ENCODE measurements at places on chromosomes 5 and 9.

- DNase-seq: no peak
Measured at GRCh38 chr5:112549127-112549526, 130.1 kb upstream of the EPB41L4A start.

DNA sequence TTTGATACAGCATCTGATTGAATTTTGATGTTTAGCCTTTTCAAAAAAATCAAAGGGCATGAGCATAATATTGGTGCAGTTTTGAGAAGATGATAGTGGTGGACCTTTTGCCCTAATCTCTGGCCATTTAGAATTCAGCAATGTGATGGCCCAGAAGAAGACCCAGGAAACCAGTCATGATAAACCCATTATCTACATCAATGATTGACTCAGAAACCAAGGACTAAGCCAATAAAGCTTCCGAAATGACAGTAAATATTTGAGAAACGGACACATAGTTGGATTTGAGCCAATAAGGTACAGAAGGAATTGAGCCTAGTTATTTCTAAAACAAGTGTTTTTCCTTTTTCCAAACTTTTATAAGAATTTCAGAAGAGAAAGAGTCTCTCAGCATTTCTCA, 1158.8 kb upstream of the DMAC1 start:
- no peak for DNase-seq

DNA sequence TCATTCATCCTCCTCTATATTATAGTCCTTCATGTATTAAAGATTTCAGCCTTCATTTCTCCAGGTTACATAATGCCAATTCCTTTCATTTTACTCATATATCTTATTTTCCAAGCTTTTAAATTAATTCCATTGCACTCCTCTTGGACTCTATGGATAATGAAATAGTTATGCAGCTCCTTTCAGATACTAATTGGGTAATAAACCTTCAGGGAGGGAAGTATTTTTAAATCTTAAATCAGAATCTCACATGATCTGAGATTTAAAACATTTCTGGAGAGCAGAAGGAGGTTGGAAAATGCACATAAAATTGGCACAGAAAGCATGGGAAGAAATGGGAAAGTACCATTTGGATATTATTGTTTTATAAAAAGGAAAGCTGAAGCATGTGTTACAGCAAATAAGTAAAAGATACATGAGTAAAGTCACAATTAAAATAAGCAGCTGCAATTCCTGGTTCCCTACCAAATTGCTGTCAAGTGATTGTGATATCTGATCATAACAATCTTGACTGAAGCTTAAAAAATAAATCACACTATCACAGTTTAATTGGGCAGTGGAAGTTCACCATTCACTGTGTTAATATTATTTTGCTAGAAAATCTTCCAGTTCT, 257.9 kb upstream of the NREP start:
- no peak for DNase-seq

DNA sequence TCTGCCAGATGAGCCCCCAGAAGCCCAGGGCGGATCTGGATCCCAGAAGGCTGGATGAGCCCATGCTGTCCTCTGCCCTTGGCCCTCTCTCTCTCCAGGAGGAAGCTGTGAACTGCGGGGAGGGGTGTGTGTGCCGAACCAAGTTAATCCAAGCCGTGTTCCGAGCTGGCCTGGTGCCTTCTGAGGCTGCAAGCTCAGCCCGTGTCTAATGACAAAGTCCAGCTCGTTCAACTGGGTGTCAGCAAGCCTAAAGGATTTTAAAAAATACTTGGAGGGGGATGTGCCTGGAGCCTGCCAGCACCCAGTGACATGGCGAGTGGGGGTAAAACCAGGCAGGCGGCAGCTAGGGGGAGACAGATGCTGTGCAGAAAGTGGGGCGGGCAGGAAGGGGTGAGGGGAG, 8.0 kb downstream of the STC2 start:
- DNase-seq: no peak

DNA sequence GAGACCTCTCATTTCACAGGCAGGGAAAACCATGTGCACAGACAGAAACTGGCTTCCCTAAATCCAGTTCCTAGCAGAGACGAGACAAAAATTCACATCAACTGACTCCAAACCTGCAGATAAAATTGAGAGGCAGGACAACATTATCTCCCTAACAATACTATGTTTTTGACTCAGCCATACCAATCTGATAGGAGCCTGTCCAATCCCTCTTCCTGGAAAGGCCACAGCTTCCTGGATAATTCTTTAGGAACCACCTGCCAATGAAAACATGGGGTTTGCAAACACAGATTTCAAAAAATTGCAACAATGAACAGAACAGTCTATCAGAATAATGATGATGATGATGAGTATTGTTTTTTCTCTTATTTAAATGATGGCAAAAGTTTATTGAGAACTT, 22.4 kb downstream of the SH3TC2 start:
- no peak for DNase-seq

GRCh38 chr5:112333331-112333781, 85.7 kb downstream of the EPB41L4A start:
- DNase-seq: no peak

DNA sequence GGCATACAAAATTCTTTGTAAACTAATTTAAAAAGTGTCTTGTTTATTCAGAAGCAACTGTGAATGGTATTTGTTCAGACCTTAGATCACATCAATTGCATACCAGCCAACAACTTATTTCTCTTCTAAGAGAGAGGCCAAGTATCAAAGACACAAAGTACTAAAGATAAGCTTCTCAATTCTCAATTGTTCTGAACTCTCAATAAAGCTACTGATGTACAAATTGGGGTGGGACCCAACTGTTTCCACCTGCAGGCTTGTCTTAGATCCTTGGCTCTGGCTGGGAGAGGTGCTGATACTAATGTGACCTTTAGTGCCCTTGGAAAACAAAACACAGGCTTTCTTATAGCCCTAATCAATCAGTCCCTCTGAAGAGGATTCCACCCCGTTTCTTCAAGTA, 22.1 kb downstream of the XRCC4 start:
- no peak for DNase-seq

GRCh38 chr9:84709056-84709455, 39.5 kb downstream of the NTRK2 start:
- DNase-seq: no peak

DNA sequence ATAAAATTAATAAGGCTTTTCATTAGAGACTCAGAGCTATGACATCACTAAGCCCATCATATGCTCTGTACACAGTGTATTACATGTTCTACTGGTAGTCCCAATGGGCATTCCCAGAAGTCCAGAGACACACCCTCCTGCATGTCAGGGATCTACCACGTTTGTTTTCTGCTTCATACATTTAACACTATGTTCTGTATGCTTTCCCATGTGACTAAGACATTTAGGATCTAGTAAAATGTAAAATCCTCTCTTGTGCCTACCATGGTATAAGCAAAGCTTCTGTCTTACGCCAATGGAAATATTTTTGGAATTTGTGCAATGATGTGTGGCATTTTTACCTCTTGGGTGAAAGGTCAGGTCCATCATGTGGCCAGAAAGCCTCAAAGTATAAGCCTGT, 192.4 kb downstream of the ADAMTSL1 start:
- peak; percentile 35 for DNase-seq

GRCh38 chr5:143860211-143860610, 48.2 kb downstream of the HMHB1 start:
- DNase-seq: no peak

DNA sequence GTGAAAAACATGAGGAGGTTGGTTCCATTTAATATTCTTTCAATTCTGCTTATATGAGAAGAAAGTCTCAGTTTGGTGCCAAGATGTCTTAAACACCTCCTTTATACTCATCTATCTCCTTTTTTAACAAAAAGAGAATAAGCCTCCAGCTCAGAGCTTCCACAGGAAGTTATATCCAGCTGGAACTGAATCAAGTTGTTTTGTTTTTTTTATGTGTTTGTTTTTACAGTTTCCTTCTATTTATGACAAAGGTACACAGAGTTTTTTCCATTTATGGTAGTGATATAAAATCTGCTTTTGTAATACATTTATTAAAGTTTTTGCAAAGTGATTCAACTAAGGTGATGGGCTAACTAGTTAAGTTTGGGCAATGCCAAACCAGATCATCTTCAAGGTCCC, 10.4 kb downstream of the SPARC start:
- no peak for DNase-seq

- no peak for DNase-seq
Measured at GRCh38 chr5:132006331-132007120, 4.9 kb downstream of the ACSL6 start.

DNA sequence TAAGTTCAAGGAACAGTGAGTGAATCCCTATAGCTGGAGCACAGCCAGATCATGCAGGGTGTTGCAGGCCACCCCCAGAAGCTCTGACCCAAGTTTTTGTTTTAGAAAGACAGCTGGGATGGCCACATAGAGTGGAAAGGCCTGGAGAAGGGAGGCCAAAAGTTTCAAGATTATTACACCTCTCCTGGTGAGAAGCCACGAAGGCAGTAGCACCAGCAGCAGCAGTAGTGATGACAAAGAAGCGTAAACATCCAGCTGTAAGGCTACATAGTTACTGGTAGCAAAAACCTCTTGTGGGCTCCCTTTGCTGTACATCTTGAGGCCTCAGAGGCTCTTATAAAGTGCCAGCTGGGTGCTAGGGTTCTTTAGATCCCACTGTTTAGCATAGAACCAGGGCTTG, 11.8 kb downstream of the ADAMTSL1 start:
- no peak for DNase-seq

- DNase-seq: no peak
Measured at GRCh38 chr5:59446356-59446755, 447.2 kb downstream of the PDE4D start.

- no peak for DNase-seq
Measured at GRCh38 chr9:133122935-133123611, 2.0 kb upstream of the RALGDS start.

DNA sequence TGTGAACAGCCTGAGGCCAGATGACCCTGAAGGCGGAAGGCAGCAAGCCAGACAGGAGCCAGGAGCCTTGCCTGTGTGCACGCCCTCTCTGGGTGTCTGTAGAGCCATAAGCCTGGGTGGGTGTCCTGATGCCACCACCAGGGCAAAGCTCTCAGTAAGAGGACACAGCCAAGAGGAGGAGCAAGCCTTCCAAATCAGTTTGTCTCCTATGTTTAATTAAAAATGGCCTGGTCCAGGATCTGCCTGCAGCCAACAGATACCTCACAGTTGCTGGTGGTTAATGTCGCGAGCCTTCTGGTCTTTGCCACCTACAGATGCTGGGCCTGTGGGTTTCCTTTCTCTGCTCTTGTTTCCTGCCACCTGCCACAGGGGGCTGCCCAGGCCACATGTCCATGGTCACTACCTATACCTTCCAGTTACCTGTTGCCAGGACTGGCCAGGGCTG, 56.9 kb downstream of the SYK start:
- no peak for DNase-seq

- peak; percentile 56 for DNase-seq
Measured at GRCh38 chr5:55159763-55160492, at the start of gene GPX8. Gene GPX8 (plus strand): TSS chr5:55160171. CDS start chr5:55160193, 22 bp downstream.

DNA sequence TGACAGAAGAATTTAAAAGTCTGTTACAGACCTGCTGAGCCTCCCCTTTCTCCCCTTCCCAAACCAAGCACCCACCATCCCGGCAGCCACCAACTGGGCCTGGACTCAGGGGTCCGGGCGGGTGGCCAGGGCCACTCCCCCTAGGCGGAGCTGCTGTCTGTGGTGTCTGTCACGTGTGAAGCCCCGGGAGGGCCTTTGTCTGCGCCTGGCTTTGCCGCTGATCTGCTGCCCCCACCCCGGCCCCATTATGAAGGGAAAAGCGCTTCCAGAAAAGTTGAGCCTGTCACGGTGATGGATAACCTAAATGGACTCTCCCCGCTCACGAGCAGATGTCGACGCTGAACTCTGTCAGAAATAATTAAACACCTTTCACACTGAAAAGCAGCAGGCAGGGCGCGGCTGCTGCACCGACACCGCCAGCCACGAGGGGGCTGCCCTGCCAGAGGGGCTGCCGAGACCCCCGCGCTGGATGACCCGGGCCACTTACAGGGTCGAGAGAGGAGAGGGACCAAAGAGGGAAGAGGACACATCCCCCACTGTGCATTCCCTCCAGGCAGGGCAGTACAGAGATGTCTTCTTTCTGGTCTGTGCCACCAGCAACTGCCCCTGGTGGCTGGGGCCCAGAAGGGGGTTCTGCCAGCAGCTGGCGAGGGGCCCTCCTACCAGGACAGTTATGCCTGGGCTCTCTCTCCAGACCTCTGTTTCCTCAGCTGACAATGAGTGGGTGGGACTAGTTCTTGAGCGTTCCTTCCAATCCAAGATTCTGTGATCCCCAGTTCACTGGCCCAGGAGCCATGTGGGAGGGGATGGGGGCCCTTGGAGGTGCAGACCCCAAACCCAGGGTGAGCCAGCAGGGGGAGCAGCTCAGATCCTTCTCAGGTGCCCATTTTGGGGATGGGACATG, 36.0 kb upstream of the BARHL1 start:
- no peak for DNase-seq

GRCh38 chr5:147617191-147617606, 107.3 kb upstream of the DPYSL3 start:
- no peak for DNase-seq

- DNase-seq: no peak
Measured at GRCh38 chr9:115340314-115340713, 222.4 kb upstream of the TNC start.

GRCh38 chr5:41522193-41522786, 11.9 kb upstream of the PLCXD3 start:
- DNase-seq: no peak

DNA sequence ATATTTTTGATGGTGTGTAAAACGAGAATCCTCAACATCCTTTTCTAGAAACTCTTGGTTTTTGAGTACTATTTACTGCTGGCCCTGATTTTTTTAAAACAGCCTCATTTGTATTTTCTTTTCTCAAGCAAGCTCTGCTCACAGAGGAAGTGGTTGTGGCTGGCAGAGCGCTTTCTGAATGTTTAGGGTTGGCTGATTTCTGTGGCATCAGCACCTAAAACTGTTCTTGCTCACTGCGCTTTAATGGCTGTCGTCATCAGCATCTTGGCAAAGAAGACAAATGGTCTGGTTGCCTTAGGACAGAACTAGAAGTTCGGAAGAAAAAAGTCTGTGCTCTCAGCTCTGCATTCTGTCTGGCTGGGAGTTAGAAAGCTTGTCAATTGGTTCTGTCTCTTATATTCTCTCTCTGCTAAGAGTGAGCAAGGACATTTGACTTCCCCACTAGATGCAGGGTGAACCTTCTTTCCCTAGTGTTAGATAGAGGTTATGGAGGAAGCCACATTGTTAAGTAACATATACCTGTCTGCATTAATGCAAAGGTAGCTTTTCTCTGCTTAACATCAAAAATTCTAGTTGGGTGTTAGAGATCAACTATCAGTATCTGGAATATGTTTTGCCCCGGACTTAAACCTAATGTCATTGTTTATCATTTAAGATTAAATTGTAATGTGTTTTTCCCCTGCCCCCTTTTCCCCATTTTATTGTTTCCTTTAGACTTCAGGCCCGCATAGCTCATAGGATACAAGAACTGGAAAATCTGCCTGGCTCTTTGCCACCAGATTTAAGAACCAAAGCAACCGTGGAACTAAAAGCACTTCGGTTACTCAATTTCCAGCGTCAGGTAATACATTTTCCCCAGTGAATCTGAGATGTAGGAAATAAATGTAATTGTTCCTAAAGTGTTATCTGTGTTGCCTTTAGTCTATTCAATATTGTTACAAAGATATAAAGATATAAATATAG, 39.0 kb downstream of the SMARCA2 start:
- DNase-seq: no peak

DNA sequence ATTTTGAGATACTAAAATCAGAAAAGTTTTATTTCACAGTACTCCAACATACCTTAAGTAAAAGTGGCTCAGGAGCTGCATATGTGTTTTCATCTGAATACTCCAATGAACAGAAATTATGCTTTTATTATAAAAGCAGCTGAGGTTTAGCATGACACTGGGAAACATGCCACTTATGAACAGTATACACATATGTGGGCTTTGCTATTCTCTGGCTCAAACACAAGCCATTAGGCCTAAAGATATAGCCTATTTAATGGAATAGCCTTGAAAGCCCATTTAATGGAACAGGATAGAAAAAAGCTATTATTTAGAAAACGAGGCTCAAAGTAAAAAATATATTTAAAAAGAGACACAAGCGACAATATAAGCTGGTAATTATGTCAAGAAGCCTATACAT, 74.1 kb downstream of the SLC38A9 start:
- DNase-seq: no peak

Measured in HS-27A (cell line).